ENCODE measurements at places on chromosomes 3 and 15.

GRCh38 chr3:160355826-160356225 lies 43.2 kb downstream of the IFT80 start:
- no peak for DNase-seq

GRCh38 chr15:84570164-84570735 lies 30.6 kb upstream of the ZSCAN2 start:
- no peak for DNase-seq

- DNase-seq, result no peak
Measured at GRCh38 chr15:99993262-99993661, 260.0 kb upstream of the LYSMD4 start.

- no peak for DNase-seq
Measured at GRCh38 chr3:139564294-139564861, 24.8 kb upstream of the RBP1 start.

DNA sequence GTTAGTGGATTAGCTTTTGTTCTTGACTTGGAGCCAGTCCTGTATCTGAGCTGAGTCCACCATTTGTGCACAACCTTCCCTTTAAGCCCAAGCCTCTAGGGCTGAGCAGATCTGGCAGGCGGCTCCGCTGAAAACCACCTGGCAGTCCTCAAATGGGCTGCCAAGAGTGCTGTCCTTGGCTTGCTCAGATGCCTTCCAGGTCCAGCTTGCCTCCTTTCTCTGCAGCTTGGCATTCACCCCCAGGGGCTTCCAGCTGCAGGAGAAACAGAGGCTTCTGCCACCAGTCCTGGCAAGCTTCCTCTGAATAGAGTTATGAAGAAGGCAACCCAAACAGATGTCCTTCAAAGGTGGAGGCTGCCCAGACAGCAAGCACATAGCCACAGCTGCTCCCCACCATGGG lies 96.7 kb downstream of the LRTM1 start:
- no peak for DNase-seq

- DNase-seq, result no peak
Measured at GRCh38 chr3:45309876-45310275, 78.5 kb upstream of the LARS2 start.

- no peak for DNase-seq
Measured at GRCh38 chr3:195764961-195765706, 44.4 kb downstream of the MUC20 start.

GRCh38 chr3:49199900-49200281 lies 28.5 kb downstream of the KLHDC8B start:
- no peak for DNase-seq

GRCh38 chr15:100226107-100226506 lies 115.7 kb downstream of the ADAMTS17 start:
- DNase-seq, result no peak

Data from esophagus squamous epithelium (tissue), 5 donors.